ENCODE measurements at places on chromosomes 3 and 15. TPM values are rescaled to one million over a fixed set of nuclear protein-coding genes. Genes with fewer than 3 reads are reported as not detected.

CHRM5 gene
- 0.13 TPM for total RNA-seq

WDR93 gene
- under 0.01 TPM for total RNA-seq

PPP1R14D gene
- total RNA-seq, result not detected

MCF2L2 gene
- total RNA-seq, result 0.26 TPM

C3orf22 gene
- not detected for total RNA-seq

Data from dermis microvascular lymphatic vessel endothelial cell (primary cell).